ENCODE measurements at places on chromosomes 1 and 21. TPM values are rescaled to one million over a fixed set of nuclear protein-coding genes. Genes with fewer than 3 reads are reported as not detected.
A peak's percentile ranks its signal among the peaks of the same experiment; 100 is the strongest.

DNA sequence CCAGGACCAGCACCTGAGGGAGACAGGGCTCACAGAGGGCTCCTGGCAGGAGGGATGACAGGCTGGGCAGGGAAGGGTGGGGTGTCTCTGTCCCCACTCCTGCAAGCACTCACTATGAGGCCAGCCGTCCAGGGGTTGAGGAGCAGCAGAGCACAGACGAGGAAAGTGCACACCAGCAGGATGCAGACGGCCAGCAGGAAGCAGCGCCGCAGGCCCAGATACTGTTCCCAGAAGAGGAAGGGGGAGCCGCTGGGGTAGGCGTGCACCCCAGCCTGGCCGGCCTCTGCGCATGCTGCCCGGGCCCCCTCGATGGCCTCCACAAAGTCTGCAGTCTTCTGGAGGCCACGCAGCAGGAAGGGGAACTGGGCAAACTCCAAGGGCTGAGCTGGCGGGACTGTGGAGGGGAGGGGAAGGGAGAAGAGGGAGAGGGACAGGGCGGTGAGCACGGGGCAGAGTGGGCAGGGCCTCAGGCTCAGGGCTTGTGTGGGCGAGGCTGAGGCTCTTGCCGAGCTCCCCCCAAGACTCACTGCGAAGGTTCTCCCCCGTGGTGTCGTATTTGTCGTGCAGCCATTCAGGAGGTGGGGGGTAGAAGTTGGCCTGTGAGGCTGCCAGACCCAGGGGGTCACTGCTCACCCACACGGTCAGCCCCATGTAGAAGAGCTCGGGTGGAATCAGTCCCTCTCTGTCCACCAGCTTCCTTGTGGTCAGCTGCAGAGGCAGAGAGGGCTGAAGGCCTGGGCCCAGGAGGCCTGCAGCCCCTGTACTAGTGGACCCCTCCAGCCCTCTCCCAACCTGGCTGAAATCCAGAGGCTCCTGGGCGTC is 16.5 kb downstream of the PTCH2 start:
- no peak for DNase-seq

DNA sequence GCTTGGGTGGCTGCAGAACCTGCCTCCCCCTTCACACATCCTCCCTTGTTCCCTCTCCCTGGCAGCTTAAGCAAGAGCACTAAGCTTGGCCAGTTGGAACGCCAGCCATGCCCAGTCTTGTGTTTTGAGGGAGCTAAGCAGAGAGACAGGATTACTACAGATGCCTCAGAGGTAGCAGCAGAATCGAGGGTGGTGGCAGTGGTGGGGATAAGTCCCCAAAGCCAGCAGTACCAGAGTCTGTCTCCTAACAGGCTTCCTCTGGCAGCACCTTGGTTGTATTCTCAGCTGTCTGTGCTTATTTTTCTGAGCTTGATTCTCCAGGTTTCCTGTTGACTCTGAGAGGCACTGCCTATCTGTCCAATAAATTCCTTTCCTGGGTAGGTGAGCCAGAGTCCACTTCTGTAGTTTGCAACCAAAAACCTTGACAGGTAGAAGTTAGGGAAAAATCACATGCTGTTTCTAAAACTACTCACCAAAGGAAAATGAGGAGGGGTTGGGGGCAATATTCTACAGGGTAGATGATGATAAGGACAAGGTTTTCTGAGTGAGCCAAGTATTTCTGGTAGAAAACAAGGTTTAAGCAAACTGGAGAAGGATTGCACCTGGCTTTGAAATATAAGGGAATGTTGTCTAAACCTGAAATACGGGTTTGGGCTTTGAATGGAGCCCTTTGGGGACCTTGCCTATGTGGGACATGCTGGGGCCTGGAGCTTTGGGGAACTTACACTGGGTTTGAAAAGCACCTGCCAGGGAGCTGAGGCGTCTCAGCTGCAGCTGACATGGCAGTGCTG is 100.8 kb downstream of the PBX1 start:
- DNase-seq = no peak

- no peak for DNase-seq
Observed at GRCh38 chr21:41762753-41763152, 4.1 kb downstream of the RIPK4 start.

DNA sequence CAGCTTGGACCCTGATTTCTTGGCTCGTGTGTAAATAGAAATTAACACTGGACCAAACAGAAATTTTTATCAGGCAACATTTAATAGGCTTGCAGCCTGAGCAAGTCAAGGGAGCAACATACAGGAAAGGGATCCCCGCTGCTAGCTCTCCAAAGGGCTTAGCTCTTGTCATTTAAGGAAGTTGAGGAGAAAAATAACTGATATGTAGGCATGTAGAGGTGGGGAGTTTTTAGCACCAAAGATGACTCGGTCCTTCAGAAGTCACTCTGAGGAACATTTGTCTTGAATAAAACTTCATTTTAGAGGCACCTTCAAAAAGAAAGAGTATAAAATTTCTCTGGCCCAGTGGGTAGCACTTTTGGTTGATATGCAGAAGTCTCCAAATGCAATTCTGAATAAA is 27.1 kb downstream of the GBP2 start:
- DNase-seq = no peak

GRCh38 chr1:53313556-53313955 is 14.3 kb downstream of the LRP8 start:
- no peak for DNase-seq

- DNase-seq = no peak
Observed at GRCh38 chr1:151243683-151244216, 10.8 kb upstream of the PSMD4 start.

- no peak for DNase-seq
Observed at GRCh38 chr1:16209847-16210407, 2.5 kb downstream of the ARHGEF19 start.

- no peak for DNase-seq
Observed at GRCh38 chr1:32774950-32775634, 42.1 kb downstream of the YARS1 start.

DNA sequence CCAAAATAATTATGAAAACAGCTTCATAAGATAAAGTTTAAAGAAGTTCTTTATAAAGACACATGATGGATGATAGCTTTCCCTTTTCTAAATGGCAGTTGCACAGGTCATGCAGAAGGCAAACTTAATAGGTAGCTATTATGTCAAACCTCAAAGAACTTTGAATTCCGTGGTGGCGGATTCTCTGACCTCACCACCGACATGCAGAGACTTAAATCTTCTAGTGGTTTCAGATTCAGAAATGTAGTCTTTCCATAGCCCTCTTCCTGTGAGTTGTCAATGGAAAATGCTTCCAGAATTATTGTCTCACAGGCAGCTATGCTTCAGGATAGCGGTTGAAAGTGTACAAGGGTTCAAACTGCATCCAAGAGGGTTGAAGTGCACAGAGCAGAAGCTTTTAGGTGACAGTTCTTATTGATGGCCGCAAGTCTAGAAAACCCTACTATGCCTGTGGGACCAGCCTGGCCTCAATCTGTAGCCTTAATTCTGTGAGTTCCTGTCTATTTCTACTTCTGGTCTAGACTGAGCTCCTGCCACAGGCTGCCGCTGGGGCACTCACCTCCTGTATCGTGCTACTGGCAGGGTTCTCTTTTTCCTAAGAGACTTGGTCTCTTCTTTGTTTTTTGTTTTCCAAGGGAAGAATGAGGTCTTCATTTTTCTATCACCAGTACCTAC is 117.0 kb upstream of the ERRFI1 start:
- no peak for DNase-seq

- DNase-seq = no peak
Observed at GRCh38 chr1:228362884-228363450, 43.7 kb downstream of the TRIM11 start.

- no peak for DNase-seq
Observed at GRCh38 chr1:236869911-236870310, 74.8 kb downstream of the MTR start.

DNA sequence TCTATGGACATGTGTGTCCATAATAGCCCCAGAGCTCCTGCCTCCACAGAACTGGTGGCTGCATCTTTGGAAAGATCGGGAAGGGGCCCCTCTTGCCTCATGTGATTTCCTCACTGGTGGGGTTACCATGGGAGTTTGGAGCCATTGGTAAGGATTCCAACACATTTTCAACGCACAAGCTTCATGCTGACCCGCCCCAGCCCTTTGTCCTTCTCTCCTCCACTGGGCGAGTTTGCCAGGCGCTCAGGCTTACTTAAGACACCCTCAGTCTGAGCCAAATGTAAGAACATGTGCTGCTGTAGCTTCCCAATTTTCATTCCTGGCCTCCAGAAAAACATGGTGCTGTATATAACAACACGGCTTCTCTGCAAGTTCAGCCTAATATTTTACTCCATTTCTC is 72.4 kb downstream of the ATP5PO start:
- no peak for DNase-seq

DNA sequence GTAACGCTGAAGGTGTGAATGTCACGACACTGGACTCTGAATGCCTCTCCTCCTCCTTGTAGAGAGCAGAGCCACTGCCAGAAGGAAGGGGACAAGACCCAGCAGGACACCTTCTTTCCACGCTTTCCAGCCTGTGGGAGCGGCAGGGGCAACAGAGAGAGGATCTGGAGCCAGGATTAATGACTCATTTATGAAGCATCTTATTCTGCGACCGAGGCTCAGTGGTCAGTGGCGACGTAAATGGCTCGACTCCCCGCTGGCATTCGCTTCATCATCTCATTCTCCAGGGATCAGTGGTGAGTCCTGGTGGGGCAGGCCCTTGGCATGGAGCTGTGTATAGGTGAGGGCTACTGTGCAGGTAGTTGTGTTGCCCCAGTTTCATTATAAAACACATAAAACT is 4.6 kb downstream of the SLC37A1 start:
- DNase-seq = peak; percentile 47

GRCh38 chr1:94856868-94857267 is 36.7 kb downstream of the SLC44A3 start:
- no peak for DNase-seq

GRCh38 chr1:56557746-56558145 is 21.6 kb downstream of the PLPP3 start:
- no peak for DNase-seq

- no peak for DNase-seq
Observed at GRCh38 chr1:179264507-179264906, 29.1 kb upstream of the SOAT1 start.

GRCh38 chr1:220751111-220751510 is 3.0 kb downstream of the MTARC2 start:
- no peak for DNase-seq

DNA sequence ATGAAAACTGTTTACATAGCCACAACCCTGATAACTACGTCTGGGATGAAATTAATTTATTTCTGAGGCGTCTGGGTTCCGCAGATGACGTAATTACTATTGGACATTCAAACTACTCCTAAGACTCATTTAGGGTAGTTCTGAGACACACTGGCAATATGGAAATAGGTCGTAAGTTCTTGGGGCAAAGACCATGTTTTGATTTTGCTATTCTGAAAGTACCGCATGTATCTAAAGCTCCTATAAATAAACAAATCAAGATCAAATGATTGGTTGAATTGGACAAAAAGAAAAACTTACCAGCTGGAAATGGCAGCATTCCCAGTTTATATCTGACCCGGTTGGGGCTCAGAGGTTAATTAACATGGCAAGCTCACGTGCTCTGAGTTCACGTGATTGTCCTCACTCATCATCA is 74.3 kb downstream of the DHRS3 start:
- DNase-seq = no peak

- no peak for DNase-seq
Observed at GRCh38 chr1:59384443-59384842, 87.5 kb downstream of the FGGY start.

DNA sequence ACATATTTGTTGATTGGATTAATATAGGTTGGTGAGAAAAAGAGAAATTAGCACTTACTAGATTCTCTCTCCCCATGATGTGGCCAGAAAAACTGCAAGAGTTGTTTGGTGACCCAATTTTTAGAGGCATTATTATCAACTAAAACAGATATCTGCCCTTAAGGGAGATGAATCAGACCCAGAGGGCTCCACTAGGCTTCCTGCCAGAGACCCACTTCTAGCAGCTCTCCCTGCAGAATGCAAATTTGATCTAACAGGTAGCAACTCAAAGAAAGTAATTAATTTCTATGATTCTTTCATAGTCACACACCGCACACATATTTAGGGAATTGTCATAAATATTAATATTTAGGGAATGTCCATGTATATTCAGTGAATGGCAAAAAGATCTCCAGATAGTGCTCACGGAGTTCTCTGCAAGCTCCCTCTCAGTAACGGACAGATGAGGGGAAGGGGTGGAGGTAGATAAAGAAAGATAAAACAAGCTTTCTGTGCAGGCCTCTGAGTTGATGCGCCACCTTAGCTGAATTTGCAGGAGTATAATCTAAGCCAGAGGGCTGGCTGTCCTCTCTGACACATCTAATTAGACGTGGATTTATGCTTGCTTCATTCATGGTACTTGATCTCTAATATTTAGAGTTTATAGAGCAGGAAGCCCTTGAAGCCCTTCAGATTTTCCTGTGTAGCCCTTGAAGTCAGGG is 84.1 kb upstream of the CCDC190 start:
- DNase-seq = no peak

DNA sequence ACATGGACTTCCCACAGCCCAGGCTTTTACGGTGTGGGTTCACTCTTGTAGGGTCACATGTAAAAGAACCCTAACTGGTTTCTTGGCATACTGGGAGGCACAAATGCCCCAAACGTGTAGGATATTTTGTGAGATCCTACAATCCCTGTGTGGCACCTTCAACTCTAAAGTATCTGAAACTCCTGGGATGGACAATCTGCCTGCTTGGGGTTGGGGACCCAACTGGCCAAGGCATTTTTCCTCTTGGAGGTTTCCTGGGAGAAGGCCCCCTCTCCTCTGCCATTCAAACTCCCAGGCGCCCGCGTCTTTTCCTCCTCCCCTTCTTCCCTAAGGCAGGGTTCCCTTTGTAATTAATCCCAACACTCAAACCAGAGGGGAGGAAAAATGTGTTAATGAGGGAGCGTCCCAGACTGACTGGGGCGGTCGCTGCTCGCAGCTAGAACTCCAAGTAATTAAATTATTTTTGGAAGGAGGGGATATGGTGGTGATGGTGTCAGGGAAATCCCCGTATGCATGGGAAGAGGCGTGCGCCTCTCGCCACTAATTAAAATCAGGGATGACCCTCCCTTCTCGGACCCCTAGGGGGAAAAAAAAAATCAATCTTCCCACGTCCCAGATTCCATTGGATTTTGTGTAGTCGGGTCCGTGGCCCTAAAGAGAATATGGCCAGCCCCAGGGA is 681 bp upstream of the VANGL2 start:
- no peak for DNase-seq

GRCh38 chr1:50822035-50822776 is 137.9 kb downstream of the FAF1 start:
- no peak for DNase-seq

Gene HSPB7
- total RNA-seq = not detected

Gene KCNJ15
- total RNA-seq = 40.8 TPM

Gene TNFRSF4
- 0.36 TPM for total RNA-seq

Gene NBL1
- total RNA-seq = 98.1 TPM

Gene C1orf53
- total RNA-seq = 0.40 TPM

Gene RNF186
- total RNA-seq = not detected

Gene NBPF12
- total RNA-seq = 3.2 TPM

Gene DNALI1
- total RNA-seq = 3.5 TPM

All from epithelial cell of proximal tubule (primary cell).